Fibroblast of the aortic adventitia (primary cell): ENCODE measurements at places on chromosomes 16 and 17. TPM values are rescaled to one million over a fixed set of nuclear protein-coding genes. Genes with fewer than 3 reads are reported as not detected.

- no peak for DNase-seq
These were observed 580 bp downstream of the TANC2 start for GRCh38 chr17:62966426-62967204.

DNA sequence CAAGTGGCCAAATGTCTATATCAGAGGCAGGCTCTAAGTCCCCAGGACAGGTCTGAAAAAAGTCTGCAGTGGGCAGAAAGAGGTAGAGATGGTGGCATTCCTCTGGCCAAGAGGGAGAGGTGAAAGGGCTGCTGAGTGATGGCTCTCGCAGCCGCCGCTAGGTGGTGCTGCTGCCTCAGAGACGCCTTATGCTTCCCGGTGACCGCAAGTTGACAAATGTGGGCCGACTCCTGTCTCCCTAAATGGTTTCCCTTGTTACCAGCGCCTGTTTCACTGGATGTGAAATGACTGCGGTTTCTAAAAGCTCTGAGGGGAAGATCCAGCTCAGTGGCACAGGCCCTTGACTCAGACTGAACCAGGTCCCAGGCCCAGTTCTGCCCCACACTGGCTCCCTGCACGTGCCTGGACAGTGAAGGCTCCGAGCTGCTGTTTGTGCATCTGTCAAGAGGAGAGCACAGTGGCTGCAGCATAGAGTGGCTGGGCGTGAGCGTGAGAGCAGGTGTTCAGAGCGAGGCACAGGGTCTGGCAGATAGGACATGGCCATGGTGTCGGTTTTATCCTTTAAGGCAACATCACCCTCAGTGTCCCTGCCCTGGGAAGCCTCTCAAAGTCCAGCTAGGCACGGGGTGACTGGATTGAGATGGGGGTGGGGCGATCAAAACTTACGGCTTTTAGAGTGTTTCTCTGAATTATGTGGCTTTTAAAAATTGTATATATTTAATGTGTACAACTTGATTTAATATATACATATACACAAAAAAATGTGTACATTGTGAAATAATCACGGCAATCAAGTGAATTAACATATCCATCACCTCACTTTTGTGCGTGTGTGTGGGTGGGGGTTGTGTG is 19.9 kb downstream of the CLEC16A start:
- DNase-seq: peak; percentile 84

DNA sequence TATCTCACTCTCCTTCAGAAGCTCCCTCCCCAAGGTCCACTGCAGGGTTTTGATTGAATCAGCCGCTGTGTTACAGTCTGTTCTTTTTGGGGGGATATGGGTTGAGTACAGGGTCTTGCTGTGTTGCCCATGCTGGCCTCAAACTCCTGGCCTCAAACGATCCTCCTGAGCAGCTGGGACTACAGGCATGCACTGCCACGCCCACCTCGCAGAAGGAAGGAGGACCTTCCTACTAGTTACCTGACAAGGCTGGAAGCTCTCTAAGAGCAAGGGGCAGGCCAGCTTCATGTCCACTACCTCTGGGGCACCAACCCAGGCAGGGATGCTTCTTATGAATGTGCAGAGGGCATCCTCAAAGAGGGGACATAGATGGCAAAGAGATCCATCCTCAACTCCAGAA is 1.9 kb upstream of the MMP28 start:
- no peak for DNase-seq

DNA sequence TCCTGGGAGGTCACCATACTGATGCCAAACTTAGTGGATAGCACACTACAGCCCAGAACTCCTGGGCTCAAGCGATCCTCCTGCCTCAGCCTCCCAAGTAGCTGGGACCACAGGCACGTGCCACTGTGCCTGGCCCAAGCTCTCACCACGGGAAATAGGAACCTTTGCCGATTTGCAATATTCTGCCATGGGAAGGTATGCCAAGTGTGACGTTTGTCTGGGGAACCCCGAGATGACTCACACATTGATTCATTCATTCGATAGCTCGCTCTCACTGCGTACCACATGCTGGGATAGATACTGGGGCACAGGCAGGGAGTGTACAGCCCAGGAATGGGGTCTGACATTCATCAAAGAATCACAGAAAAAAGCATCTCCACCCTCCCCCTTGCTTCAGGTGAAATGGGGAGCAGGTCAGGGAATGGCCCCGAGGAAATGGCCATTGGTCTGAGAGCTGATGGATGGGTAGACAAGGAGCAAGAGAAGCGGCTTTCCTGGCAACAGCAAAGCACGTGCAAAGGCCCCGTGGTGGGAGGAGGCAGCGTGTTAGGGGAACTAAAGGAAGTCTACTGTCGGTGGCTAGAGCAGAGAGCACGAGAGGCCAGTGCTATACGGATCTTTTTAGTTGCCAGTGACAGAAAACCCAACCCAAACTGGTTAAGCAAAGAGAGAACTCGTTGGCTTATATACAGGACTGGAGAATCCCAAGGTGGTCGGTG is 44.1 kb downstream of the DNAH17 start:
- DNase-seq: peak; percentile 8

PLEKHG4 gene
- total RNA-seq: 13.3 and 24.3 TPM in 2 replicates

GRCh38 chr17:71329310-71330098 is 791.3 kb upstream of the SOX9 start:
- DNase-seq: no peak

- DNase-seq: no peak
These were observed 14.2 kb downstream of the SLC7A5 start for GRCh38 chr16:87854907-87855683.

DNA sequence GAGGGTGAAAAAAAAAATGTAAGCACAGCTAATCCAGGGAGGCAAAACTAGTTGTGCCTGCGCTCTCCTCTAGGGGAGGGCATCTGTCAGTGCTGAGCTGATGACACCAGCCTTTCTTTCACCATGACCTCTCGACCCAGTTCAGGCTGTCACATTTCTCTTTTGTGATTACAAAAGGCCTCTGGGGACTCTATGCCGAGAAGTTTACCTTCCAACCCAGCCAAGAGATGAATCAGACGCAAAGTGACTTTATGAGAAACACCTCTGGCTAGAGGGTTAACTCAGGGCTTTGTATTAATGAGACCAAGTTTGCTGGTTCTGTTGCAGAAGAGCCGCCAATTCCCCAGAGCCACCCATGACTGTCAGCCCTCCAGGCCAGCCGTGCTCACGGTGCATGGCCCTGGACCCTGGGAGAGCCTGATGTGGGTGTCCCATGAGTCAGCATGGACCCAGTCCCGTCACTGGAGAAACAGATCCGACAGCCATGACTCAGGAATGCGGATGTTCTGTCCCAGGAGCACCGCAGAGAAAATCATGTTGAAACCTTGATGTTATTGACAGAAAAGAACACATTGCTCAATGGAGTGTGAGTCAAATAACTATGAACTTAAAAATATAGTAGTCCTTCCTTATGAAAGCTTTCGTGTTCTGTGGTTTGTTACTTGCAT is 437.2 kb downstream of the HS3ST3B1 start:
- peak; percentile 93 for DNase-seq

TRIM65 gene
- 7.7 and 11.4 TPM in 2 replicates for total RNA-seq

GRCh38 chr17:6831661-6832263 is at the start of gene TEKT1:
TEKT1 (minus strand) TSS chr17:6831729; CDS start chr17:6830376, 1,353 bp downstream.
- peak; percentile 51 for DNase-seq

DNA sequence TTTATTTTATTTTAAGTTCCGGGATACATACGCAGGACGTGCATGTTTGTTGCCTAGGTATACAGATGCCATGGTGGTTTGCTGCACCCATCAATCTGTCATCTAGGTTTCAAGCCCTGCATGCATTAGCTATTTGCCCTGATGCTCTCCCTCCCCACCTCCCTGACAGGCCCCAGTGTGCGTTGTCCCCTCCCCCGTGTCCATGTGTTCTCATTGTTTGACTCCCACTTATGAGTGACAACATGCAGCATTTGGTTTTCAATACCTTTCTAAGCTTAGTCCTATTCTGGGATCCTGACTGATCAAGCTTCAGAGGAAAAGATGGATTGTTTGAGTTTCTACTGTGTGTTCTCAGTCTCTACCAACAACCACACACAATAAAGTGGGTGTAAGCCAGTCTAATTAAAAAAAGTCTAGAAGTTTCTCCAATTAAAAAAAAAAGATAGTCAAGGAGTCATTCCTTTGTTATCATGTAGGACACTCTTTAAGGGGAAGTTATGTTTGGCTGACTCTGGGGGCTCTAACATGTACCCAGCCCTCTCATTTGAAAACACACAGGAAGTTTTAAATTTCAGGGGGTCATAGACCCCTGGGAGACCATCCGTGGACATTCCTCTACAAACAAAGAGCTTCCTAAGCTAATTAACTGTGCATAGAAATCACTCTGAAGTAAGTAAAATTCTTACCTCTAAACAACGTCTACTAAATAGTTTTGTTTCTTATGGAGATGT is 66.3 kb upstream of the ADAMTS18 start:
- no peak for DNase-seq

- DNase-seq: peak; percentile 59
These were observed 335.3 kb downstream of the SOX9 start for GRCh38 chr17:72456075-72456474.

DNA sequence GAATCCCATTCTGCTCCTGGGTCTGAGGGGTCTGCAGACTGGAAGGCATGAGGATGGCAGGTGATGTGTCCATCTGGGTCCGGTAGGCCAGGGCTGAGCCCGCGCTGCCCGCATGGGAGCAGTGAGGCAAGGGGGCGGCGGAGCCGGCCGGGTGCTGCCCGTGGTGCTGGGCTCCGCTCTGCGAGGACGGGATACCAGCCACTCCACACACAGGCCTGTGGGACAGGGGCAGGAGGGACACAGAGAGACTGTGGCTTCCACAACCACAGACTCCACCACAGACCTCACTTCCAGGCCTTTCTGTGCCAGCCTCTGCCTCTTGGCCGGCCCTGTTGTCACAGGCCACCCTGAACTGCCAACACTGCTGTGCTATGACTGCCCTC is 25.4 kb downstream of the MAP1LC3B start:
- no peak for DNase-seq

DNA sequence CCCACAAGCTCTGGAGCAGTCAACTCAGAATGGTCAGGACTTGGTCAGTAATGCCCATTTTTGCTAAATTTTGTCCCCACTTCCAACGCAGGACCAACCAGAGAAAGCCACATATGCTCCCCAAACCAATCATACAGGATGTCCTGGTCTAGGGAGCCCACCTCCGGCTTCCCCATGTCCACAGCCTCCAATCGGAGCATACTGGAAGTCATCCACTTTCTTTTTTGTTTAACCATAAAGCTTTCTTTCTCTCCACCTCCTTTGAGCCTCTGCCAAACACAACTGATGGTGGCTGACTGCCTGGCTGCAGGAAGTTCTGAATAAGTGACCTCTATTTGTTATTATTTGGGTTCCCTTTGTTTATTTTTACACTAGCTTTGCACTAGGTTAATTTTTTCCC is 549.1 kb downstream of the WWOX start:
- DNase-seq: no peak

- DNase-seq: no peak
These were observed 46.7 kb downstream of the FOXL1 start for GRCh38 chr16:86625029-86625428.

GRCh38 chr17:49353607-49354006 is 8.4 kb downstream of the ZNF652 start:
- peak; percentile 26 for DNase-seq

PMFBP1 gene
- total RNA-seq: 0.09 and 0.33 TPM in 2 replicates

DNA sequence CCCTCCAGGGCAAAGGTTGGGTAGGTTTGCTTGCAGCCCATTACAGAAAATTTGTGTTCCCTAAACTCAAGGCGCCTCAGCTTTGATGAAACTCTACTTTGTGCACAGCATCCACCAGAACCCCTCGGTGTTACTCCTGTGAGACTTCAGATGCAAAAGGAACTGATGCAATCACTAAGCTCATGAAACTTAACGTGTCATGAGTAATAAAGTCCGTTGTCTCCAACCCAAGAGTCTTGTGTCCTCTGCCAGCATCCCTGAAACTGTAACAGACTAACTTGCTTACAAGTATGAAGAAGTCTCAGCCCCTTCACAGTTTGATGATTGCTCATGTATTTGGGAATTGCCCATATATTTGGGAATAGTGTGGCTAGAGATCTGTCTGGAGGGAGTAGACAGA is 74.8 kb upstream of the MARCHF10 start:
- DNase-seq: peak; percentile 77

DLG4 gene
- total RNA-seq: 2.9 and 11.9 TPM in 2 replicates

- peak; percentile 82 for DNase-seq
These were observed 8.2 kb downstream of the PLCD3 start for GRCh38 chr17:45123930-45124796.

KRT24 gene
- not detected in 2 replicates for total RNA-seq

- peak; percentile 27 for DNase-seq
These were observed 200.5 kb downstream of the ZFHX3 start for GRCh38 chr16:72847187-72848027.

ZPBP2 gene
- not detected in 2 replicates for total RNA-seq

DNA sequence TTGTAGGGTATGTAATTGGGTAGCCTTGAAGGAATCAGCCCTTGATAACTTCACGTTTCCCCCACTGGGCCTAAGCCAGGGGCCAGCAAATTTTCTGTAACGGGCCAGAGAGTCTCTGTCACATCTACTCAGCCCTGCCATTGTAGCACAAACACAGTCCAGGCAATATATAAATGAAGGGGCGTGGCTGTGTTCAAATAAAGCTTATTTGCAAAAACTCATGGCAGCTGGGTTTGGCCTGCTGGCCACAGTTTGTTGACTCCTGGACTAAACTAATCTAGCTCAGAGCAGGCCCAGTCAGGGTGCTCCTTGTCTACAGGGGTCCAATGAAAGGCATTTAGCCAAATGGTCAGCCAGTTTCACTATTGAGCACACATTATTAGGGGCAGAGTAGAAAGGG is 141.6 kb downstream of the CCDC182 start:
- no peak for DNase-seq

DNA sequence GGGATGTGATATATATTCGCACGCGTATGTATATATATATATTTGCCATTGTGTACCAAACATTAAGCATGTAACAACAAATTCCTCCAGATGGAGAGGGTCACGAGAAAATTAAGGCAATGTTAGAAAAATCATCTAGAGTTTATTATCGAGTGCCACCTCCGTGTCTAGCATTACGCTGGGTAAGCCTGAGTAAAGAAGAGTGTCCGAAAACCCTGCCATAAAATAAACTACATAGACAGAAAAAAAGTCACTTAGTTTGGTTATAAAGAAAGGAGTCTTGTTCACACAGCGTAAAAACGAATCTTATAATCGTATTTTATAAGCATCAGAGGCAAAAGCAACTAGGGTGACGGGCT is 644 bp upstream of the RHOT1 start:
- no peak for DNase-seq

- peak; percentile 99 for DNase-seq
These were observed 111.1 kb downstream of the SMG6 start for GRCh38 chr17:2192367-2193057.

GRCh38 chr17:41967141-41967920 is 736 bp downstream of the CNP start:
- peak; percentile 15 for DNase-seq

DNA sequence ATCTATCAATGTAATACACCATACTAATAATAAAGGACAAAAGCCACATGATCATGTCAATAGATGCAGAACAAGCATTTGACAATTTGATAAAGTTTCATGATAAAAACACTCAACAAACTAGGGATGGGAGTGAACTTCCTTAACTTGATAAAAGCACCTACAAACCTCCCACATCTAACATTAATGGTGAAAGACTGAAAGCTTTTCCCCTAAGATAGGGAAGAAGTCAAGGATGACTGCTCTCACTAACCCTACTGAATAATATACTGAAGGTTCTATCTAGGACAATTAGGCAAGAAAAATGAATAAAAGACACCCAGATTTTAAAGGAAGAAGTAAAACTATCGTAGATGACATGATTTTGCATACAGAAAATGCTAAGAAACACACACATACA is 10.4 kb upstream of the DYNLL2 start:
- no peak for DNase-seq
